IPS DF 6.9 (cell line): ENCODE measurements at places on chromosomes 7 and 10.

- H3K27me3 ChIP-seq = no peaks in the 10 kb centered on the region
- DNase-seq = no peak
- no peak overlapping the region for H3K27ac ChIP-seq
- no peaks in the 10 kb centered on the region for H3K4me1 ChIP-seq
Observed at GRCh38 chr7:151482883-151483710, 36.6 kb downstream of the RHEB start.

- H3K4me3 ChIP-seq = no peak overlapping the region
- H3K27me3 ChIP-seq = no peaks in the 10 kb centered on the region
- no peaks in the 10 kb centered on the region for H3K4me1 ChIP-seq
- H3K27ac ChIP-seq = no peak overlapping the region
Observed at GRCh38 chr10:73892310-73893030, 18.1 kb upstream of the CAMK2G start.

DNA sequence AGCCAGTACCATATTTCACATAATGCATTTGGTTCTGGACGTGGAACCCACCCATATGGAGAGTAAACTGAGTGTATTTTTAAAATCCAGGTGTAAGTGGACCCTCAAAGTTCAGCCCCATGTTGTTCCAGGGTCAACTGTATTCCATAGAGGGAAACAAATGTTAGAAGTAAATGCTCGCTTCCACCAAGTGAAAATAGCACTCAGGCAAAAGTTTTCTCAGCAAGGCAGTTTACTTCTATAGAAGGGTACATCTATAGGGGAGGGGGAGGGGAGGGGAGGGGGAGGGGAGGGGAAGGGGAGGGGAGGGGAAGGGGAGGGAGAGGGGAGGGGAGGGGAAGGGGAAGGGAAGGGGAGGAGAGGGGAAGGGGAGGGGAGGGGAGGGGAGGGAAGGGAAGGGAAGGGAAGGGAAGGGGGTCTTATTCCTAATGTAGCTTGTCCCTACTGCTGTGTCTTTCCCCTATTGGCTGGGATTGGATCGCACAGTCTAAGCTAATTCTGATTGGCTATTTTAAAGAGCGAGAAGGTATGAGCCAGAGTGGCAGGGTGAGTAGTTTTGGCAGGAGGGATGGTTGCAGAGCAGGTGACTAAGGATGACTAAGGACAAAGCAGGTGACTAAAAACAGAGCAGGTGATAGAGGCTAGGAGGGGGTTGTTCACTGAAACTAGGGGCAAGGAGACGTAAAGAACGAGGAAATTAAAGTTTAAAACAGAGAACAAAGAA is 29.1 kb downstream of the GARIN1A start:
- H3K4me1 ChIP-seq = peaks cover 5% of the 10 kb centered on the region
- no peaks in the 10 kb centered on the region for H3K36me3 ChIP-seq
- H3K27ac ChIP-seq = no peak overlapping the region

- no peaks in the 10 kb centered on the region; the same call in 1 of the 2 replicates for H3K4me1 ChIP-seq
- H3K27ac ChIP-seq = no peak overlapping the region
- no peaks in the 10 kb centered on the region for H3K27me3 ChIP-seq
- no peaks in the 10 kb centered on the region for H3K36me3 ChIP-seq
Observed at GRCh38 chr7:7582596-7582995, 15.9 kb downstream of the MIOS start.

- no peak overlapping the region for H3K4me3 ChIP-seq
- H3K27ac ChIP-seq = no peak overlapping the region
- H3K4me1 ChIP-seq = no peaks in the 10 kb centered on the region
- no peak for DNase-seq
- no peaks in the 10 kb centered on the region for H3K36me3 ChIP-seq
- no peaks in the 10 kb centered on the region for H3K27me3 ChIP-seq
Observed at GRCh38 chr7:46209611-46210388, 288.7 kb upstream of the IGFBP3 start.

- H3K27ac ChIP-seq = no peak overlapping the region
- no peaks in the 10 kb centered on the region for H3K27me3 ChIP-seq
- no peaks in the 10 kb centered on the region for H3K36me3 ChIP-seq
Observed at GRCh38 chr10:29096303-29096824, 192.5 kb upstream of the LYZL1 start.

DNA sequence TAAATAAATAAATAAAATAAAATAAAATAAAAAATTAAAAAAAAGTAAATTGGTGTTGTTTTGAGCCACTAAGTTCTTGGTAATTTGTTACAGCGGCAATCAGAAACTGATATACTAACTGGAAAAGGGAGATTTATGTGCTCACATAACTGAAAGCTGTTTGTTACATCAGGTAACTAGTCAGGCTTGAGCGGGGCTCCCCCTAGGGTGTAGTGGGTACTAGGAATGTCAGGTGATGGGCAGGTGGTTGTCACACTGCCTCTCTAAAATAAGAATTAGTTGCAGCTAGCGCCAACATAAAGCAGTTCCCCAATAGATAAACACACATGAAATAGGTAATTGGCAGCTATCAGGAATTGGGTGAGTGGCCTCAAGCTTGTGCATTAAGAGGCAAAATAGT is 1336.9 kb downstream of the XPNPEP1 start:
- H3K36me3 ChIP-seq = no peaks in the 10 kb centered on the region
- DNase-seq = no peak
- H3K4me1 ChIP-seq = no peaks in the 10 kb centered on the region

GRCh38 chr7:21412957-21413356 is 14.9 kb upstream of the SP4 start:
- H3K27me3 ChIP-seq = no peaks in the 10 kb centered on the region
- no peaks in the 10 kb centered on the region for H3K36me3 ChIP-seq
- no peak for DNase-seq
- H3K4me1 ChIP-seq = no peaks in the 10 kb centered on the region
- H3K27ac ChIP-seq = no peak overlapping the region

- H3K36me3 ChIP-seq = no peaks in the 10 kb centered on the region
- no peaks in the 10 kb centered on the region for H3K4me1 ChIP-seq
- H3K27ac ChIP-seq = no peak overlapping the region
- DNase-seq = no peak
Observed at GRCh38 chr7:106618480-106618879, 42.5 kb downstream of the CCDC71L start.

- H3K4me3 ChIP-seq = no peak overlapping the region
- H3K36me3 ChIP-seq = no peaks in the 10 kb centered on the region
- DNase-seq = no peak
- peaks cover 3% of the 10 kb centered on the region; the same call in 1 of the 2 replicates for H3K4me1 ChIP-seq
Observed at GRCh38 chr10:58479045-58479444, 33.6 kb upstream of the BICC1 start.

DNA sequence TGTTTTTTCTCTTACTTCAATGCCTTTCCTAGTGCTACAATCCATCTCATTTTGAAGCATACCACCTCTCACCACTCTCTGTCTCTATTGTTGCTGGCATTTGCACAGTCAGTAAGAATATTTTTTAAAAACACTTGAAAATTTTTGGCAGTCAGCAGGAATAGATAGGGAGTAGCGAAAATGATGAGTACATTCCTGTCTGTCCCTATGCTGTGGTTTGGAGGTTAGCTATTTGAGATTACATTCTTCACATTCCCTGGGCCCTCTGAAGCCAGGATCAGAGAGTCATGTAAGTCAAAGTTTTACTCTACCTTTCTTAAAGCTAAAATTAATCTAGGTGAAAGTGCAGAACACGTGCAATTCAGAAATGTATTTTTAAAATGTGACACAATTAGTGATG is 53.0 kb upstream of the MAGI2 start:
- H3K4me3 ChIP-seq = no peak overlapping the region
- H3K27ac ChIP-seq = no peak overlapping the region
- H3K4me1 ChIP-seq = peaks cover 3% of the 10 kb centered on the region; the same call in 1 of the 2 replicates

DNA sequence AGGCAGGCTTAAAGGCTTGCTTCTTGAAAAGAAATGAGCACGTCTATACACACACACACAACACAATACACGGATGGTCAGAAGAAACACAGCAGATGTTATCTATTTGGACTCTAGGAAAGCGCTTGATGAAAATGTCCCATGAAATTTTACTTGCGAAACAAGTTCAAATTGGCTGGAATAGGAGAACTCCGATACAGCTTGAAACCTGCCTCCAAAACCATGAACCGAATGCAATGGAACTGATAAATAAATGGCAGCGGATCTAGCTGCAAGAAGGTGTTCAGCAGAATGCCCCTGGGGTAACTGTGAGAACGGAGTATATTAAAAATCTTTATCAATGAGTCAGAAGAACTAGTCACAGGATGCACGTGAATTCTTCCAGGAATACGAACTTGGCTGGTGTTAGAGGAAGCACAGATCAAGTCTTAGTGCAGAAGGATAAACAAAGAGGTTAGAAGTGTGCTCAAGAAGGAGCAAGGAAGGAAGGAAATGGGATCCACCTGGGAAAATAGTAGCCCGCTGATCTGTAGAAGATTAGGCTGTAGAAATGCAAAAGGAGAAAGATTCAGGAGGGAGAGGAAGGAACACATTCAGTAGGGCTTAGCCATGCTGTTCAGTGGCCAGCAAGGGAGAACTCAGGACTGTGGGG is 142.0 kb upstream of the PRKCQ start:
- no peak for DNase-seq
- no peak overlapping the region for H3K4me3 ChIP-seq
- no peak overlapping the region for H3K27ac ChIP-seq
- H3K4me1 ChIP-seq = 0 out of 2 replicates have a peak, but pooled peaks cover 5% of the 10 kb centered on the region
- H3K27me3 ChIP-seq = no peaks in the 10 kb centered on the region

GRCh38 chr7:155560196-155560885 is 14.0 kb upstream of the CNPY1 start:
- H3K4me3 ChIP-seq = no peak overlapping the region
- H3K27ac ChIP-seq = no peak overlapping the region
- no peaks in the 10 kb centered on the region for H3K27me3 ChIP-seq
- no peak for DNase-seq

GRCh38 chr7:131218727-131219128 is 108.9 kb upstream of the MKLN1 start:
- no peak overlapping the region for H3K27ac ChIP-seq
- no peaks in the 10 kb centered on the region for H3K27me3 ChIP-seq
- H3K36me3 ChIP-seq = no peaks in the 10 kb centered on the region

GRCh38 chr7:137992550-137993394 is 9.1 kb downstream of the CREB3L2 start:
- no peak overlapping the region for H3K27ac ChIP-seq
- H3K4me1 ChIP-seq = no peaks in the 10 kb centered on the region
- no peaks in the 10 kb centered on the region for H3K36me3 ChIP-seq
- DNase-seq = no peak
- H3K4me3 ChIP-seq = no peak overlapping the region

DNA sequence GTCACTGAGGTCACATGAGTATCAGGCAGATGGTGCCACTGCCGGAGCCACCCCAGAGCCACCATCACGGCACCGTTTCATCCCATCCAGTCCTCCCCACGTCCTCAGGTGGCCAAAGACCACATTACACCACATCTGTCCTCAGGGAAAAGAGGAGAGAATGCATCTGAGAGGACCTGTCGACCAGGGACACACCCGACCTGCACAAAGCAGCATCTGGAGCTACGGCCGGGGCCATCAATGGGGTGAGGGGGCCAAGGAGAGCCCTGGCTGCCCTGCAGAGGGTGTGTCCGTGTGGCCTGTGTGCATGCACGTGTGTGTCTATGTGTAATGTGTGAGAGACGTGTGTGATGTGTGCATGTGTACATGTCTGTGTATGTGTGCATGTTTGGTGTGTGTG is 480.6 kb downstream of the DNAJB6 start:
- H3K27ac ChIP-seq = no peak overlapping the region
- H3K27me3 ChIP-seq = no peaks in the 10 kb centered on the region
- no peaks in the 10 kb centered on the region for H3K4me1 ChIP-seq

DNA sequence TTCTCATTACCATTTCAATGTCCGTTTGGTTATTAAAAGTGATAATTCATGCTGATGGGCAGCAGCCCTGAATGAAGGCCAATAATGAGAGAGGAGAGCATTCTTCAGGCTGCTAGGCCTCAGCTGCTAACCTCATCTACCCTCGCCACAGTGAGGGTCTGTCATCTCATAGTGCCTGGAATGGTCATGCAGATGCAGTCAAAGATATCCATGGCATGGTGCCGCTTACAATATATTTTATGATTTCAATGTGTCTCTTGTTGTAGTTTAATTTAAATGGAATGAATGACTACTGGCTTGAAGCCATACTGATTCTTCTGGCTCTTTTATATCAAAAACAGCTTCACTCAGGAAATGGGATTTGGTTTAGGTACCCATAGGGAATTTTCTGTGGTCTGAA is 126.9 kb downstream of the SLC16A9 start:
- H3K4me1 ChIP-seq = no peaks in the 10 kb centered on the region
- no peaks in the 10 kb centered on the region for H3K27me3 ChIP-seq
- no peaks in the 10 kb centered on the region for H3K36me3 ChIP-seq
- no peak overlapping the region for H3K27ac ChIP-seq

- peaks cover 1% of the 10 kb centered on the region; the same call in 1 of the 2 replicates for H3K4me1 ChIP-seq
- no peak overlapping the region for H3K4me3 ChIP-seq
- H3K36me3 ChIP-seq = no peaks in the 10 kb centered on the region
- no peak overlapping the region for H3K27ac ChIP-seq
Observed at GRCh38 chr10:57706576-57707299, 561.0 kb downstream of the IPMK start.

DNA sequence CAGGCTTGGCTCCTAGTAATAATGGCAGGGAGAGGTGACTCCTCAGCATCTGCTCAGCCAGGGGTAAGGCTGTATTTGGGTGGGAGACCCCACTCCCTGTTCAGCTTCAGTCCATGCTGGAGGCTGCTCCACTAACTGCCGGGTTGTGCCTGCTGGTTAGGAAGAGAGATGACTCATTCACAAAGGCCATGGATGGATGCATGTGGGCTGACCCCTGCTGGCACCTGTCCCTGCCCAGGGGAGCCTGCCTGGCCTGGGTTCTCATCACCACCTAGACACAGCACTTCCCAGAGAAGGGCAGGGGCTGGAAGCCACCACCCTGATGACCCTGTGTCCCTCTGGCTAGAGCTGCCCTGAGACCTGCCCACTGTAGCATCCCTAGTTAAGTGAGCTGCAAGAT is 59.0 kb downstream of the VSTM4 start:
- H3K27me3 ChIP-seq = no peaks in the 10 kb centered on the region
- no peak for DNase-seq

- no peaks in the 10 kb centered on the region for H3K4me1 ChIP-seq
- DNase-seq = no peak
- H3K27ac ChIP-seq = no peak overlapping the region
- no peak overlapping the region for H3K4me3 ChIP-seq
- no peaks in the 10 kb centered on the region for H3K36me3 ChIP-seq
- no peaks in the 10 kb centered on the region for H3K27me3 ChIP-seq
Observed at GRCh38 chr10:53846809-53847208, 954.2 kb downstream of the PCDH15 start.

DNA sequence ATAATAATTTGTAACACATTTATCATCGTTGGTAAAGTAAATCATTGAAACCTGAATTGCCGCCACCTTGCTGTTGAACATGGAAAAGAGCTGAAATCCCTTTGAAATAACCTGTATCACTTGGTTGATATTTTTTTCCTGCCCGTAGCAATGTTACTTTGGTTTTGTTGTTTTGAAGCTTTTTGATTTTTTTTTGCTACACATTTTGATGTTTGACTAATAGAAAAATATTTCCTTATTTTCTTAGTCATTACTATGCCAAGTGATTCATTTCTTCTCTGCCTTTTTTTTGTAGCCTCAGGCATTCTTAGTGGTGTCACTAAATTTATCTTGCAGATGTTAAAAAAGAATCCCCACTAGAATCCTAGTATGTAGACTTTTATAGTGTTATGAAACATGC is 235.1 kb upstream of the MEOX2 start:
- H3K27me3 ChIP-seq = no peaks in the 10 kb centered on the region
- no peaks in the 10 kb centered on the region for H3K36me3 ChIP-seq
- H3K4me1 ChIP-seq = no peaks in the 10 kb centered on the region
- no peak for DNase-seq
- H3K4me3 ChIP-seq = no peak overlapping the region
- H3K27ac ChIP-seq = no peak overlapping the region

GRCh38 chr10:3222626-3223025 is 50.0 kb upstream of the PITRM1 start:
- no peaks in the 10 kb centered on the region for H3K36me3 ChIP-seq
- DNase-seq = no peak
- no peaks in the 10 kb centered on the region for H3K4me1 ChIP-seq
- H3K4me3 ChIP-seq = no peak overlapping the region
